ENCODE measurements at places on chromosomes 1 and 21.

DNA sequence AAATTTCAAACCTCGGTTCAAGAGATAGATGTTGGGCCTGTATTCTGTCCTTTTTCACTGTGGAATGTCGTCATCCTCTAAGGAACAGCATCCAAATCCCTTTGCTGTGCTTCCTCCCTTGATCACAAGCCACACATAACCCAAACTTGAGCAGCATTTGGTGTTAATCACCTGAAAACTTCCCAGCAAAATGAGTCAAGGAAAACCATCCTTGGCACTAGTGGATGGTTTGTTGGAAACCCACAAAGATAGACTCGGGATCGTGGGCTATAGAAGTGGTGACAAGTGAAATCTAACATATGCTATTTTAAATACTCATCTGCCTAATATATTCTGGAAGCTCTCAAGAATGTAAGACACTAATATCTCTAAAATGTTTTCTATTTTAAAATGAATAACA lies 459.1 kb downstream of the SETD4 start:
- no peaks in the 10 kb centered on the region for H3K4me1 ChIP-seq
- H3K27me3 ChIP-seq: no peaks in the 10 kb centered on the region
- H3K27ac ChIP-seq: no peak overlapping the region
- no peaks in the 10 kb centered on the region for H3K36me3 ChIP-seq
- H3K4me3 ChIP-seq: no peak overlapping the region

DNA sequence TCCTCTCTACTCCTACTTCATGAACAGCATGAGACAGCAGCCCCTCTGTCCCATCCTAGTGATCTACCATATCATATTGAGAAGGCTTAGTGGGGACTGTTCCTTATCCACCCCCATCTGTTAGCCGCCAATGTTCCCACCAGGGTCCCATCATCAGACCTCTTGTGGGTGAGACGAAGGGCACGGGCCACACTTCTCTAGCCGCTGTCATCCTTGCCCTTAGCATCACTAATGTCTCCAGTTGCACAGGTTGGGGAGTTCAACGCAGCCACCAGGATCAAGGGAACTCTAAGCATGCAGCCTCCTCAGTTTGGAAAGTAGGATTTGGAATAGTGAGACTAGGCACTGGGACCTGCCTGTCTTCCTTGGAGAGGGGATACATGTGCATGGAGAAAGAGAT lies 20.1 kb downstream of the INKA2 start:
- H3K4me1 ChIP-seq: peaks cover 16% of the 10 kb centered on the region
- no peaks in the 10 kb centered on the region for H3K27me3 ChIP-seq
- H3K36me3 ChIP-seq: peaks cover 17% of the 10 kb centered on the region
- no peak for DNase-seq
- H3K4me3 ChIP-seq: no peak overlapping the region
- peak overlapping the region; percentile 72 for H3K27ac ChIP-seq

- peaks cover 37% of the 10 kb centered on the region for H3K27me3 ChIP-seq
- H3K4me3 ChIP-seq: peak overlapping the region; percentile 16
- H3K4me1 ChIP-seq: peaks cover 64% of the 10 kb centered on the region
- DNase-seq: peak; percentile 42
- H3K27ac ChIP-seq: peak overlapping the region; percentile 44
These were observed 6.3 kb upstream of the CRYBG2 start for GRCh38 chr1:26359981-26360806.

- no peak overlapping the region for H3K4me3 ChIP-seq
- H3K27me3 ChIP-seq: peaks cover 2% of the 10 kb centered on the region
- H3K36me3 ChIP-seq: no peaks in the 10 kb centered on the region
- H3K4me1 ChIP-seq: no peaks in the 10 kb centered on the region
- no peak for DNase-seq
These were observed 25.8 kb downstream of the CLDN14 start for GRCh38 chr21:36454093-36454531.

DNA sequence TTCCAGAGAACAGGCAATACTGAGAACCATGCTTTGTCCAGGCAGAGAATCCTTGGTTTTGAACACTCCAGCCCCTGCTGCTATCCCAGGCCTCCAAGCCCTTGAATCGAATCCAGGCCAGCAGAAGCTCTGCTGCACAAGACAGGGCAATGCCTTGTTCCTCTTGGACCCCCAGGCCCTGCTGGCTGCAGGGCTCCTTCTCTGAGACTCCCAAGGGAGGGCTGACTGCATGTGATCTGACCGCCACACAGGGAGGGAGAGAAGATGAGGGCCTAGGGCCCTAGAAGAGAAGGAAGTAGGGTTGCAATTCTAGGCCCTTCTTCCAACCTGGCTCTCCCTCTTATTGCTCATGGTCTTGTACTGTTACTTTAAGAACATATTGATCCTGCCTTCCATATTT lies 160.6 kb upstream of the EDN2 start:
- no peak for DNase-seq
- no peak overlapping the region for H3K27ac ChIP-seq
- no peaks in the 10 kb centered on the region for H3K27me3 ChIP-seq
- H3K4me1 ChIP-seq: peaks cover 13% of the 10 kb centered on the region
- H3K36me3 ChIP-seq: peaks cover 16% of the 10 kb centered on the region
- no peak overlapping the region for H3K4me3 ChIP-seq

GRCh38 chr1:183952101-183952500 lies 85.4 kb downstream of the COLGALT2 start:
- peaks cover 4% of the 10 kb centered on the region for H3K36me3 ChIP-seq
- peaks cover 2% of the 10 kb centered on the region for H3K4me1 ChIP-seq
- DNase-seq: no peak
- H3K27me3 ChIP-seq: peaks cover 10% of the 10 kb centered on the region
- no peak overlapping the region for H3K4me3 ChIP-seq

DNA sequence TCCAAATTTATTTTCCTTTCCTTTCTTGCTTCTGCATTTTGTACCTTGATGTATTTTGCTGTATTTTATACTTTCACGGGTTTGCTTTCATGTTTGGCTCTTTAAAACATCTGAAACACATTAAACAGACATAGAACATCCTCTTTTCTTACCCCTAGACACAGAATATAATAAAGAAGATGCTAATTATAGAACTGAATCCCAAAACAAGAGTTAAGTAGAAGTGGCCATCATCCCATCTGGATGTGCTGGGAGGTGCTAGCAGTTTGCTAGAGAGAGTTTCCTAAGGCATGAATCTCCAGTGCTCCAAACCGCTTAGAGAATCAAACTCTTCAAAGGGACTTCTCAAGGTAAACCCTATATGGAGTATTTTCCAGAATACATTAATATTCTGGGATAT lies 53.9 kb upstream of the GNG12 start:
- no peak overlapping the region for H3K4me3 ChIP-seq
- peaks cover 2% of the 10 kb centered on the region for H3K4me1 ChIP-seq
- peaks cover 5% of the 10 kb centered on the region for H3K27me3 ChIP-seq

Data from activated CD4-positive, alpha-beta T cell treated with anti-CD3 and anti-CD28 coated beads, Interleukin-2, amount 10 ng/mL, durations not matched to agents 7 days and 5 days (primary cell).